Heart left ventricle (tissue), 16 donors: ENCODE measurements at places on chromosomes 16 and 17. TPM values are rescaled to one million over a fixed set of nuclear protein-coding genes. Genes with fewer than 3 reads are reported as not detected.

Gene TM4SF5
- not detected for total RNA-seq

DNA sequence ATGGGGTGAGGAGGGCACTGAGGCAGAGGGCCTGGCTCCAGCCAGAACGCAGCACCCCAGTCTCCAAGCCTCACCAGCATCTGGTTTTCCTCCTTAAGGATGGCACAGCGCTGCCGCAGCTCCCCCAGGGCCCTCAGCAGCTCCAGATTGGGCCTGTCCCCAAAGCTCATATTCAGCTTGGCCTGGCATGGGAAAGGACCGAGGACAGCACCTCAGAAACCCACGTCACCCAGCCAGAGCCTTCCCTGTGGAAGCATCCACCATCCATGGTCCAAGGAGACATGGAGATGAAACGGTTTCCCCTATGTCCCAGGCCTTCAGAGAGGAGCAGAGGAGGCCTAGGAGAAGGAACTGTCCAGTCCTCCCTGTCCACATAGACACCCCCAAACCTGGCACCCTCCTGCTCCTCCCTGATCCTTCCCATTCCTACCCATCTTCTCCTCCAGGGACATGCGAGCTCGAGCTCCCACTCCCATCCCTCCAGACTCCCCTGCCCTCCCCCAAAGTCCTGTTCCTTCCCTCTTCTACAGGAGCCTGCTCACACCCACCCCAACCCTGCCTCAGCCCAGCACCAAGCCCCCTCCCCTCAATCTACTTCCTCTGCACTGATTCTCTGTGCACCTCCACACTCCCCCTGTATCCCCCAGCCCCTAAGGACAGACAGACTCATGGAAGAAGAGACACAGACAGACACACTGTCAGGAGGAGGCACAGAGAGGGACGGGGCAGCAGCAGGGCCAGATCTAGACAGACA, 1.8 kb downstream of the TSPOAP1 start:
- peak; percentile 15 for DNase-seq

GRCh38 chr17:63423251-63423950, 22.7 kb downstream of the CYB561 start:
- DNase-seq = no peak

Gene SYNGR3
- 0.86 TPM for total RNA-seq

DNA sequence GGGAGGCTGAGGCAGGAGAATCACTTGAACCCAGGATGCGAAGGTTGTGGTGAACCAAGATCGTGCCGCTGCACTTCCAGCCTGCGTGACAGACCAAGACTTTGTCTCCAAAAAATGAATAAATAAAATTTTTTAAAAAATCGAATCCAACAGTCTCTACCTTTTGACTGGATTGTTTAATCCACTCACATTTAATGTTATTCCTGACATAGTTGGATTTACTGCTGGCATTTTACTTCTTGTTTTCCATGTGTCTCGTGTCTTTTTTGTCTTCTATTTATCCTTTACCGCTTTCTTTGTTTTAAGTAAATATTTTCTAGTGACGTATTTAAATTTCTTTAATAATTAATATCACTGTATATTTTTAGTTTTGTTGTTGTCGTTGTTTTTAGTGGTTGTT, 5.4 kb upstream of the CES4A start:
- DNase-seq = no peak
